ENCODE measurements at places on chromosomes 6 and 20. TPM values are rescaled to one million over a fixed set of nuclear protein-coding genes. Genes with fewer than 3 reads are reported as not detected.
A peak's percentile ranks its signal among the peaks of the same experiment; 100 is the strongest.

- peak; percentile 49 for DNase-seq
Measured at GRCh38 chr6:13201336-13201735, 127.0 kb downstream of the TBC1D7 start.

GRCh38 chr20:2747676-2748235, 52.7 kb downstream of the CPXM1 start:
- DNase-seq: peak; percentile 8

DNA sequence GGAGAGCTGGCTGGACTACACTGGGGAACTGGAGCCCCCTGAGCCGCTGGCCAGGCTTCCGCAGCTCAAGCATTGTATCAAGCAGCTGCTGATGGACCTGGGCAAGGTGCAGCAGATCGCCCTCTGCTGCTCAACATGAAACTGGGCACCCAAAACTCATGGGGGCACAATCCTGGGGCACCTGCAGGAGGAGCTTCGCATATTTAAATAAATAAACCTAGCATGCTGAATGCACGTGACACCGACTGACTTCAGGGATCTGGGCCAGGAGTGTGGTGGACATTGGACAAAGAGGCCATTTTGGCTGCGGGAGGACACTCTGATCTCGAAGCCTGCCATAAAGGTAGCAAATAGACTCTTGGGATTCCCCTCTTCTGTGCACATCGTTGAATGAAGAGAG, 6.8 kb downstream of the SCAND1 start:
- no peak for DNase-seq

DNA sequence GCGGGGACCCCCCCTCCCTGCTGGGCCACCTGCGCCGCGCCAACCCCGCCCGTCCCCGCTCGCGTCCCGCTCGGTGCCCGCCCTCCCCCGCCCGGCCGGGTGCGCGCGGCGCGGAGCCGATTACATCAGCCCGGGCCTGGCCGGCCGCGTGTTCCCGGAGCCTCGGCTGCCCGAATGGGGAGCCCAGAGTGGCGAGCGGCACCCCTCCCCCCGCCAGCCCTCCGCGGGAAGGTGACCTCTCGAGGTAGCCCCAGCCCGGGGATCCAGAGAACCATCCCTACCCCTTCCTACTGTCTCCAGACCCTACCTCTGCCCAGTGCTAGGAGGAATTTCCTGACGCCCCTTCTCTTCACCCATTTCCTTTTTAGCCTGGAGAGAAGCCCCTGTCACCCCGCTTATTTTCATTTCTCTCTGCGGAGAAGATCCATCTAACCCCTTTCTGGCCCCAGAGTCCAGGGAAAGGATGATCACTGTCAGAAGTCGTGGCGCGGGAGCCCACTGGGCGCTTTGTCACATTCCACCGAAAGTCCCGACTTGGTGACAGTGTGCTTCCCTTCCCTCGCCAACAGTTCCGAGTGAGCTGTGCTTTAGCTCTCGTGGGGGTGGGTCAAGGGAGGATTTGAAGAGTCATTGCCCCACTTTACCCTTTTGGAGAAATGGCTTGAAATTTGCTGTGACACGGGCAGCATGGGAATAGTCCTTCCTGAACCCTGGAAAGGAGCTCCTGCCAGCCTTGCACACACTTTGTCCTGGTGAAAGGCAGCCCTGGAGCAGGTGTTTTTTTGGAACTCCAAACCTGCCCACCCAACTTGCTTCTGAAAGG, 2.1 kb downstream of the VEGFA start:
- DNase-seq: peak; percentile 90

GRCh38 chr20:53034899-53035298, 62.7 kb downstream of the TSHZ2 start:
- no peak for DNase-seq

GRCh38 chr20:10359621-10360040, 74.4 kb downstream of the MKKS start:
- no peak for DNase-seq

DNA sequence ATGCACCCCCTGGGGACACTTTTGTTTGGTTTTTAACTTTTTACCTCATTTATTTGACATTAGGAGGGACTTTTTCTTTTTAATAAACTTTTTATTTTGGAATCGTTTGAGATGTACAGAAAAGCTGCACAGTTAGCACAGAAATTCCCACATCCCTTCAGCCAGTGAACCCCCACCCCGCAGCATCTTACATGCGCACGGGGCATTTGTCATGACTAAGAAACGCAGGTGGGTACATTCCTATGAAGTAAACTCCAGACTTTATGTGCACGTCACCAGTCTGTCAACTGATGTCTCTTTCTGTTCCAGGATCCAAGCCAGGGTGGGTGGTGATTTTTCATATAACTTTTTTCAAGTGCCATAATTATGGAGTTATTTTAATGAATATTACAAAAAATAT, 4.9 kb upstream of the ZNF831 start:
- DNase-seq: no peak

DNA sequence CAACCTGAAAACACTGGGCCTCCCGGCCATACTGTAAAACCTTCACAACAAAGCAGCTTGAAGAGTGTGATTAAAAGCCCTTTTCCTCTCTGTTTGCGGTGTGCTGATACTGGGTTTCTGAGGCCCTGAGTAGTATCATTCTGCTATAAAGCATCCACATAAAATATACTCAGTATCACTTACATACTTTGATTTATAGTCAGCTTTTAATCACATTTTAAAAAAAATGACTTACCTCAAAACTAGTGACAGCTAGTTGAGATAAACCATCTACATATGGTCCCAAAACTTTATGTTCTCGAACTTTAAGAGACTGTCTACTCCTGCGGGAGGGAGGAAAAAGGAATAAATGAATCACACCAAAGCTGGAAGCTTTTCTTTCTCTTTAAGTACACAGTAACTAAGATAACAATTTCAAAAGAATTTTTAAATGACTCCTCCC, 135.7 kb downstream of the KIF13A start:
- no peak for DNase-seq

GRCh38 chr20:8133310-8133768, 1.3 kb downstream of the PLCB1 start:
- DNase-seq: no peak

DNA sequence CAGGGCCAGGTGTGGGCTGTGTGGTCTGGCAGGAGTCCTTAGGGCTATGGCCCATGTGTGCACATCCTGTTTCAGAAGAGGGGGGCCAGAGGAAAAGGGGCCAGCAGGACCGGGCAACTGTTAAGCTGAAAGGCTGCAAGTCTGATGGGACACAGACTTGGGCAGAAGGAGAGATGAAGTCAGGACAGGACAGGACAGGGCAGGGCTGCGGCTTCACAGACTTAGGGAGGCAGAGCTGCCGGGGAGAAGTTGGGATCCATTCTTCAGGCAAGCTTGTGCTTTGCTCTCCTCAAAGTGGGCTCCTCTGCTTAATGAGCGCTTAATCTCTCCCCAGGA, 28.7 kb downstream of the MOCS1 start:
- no peak for DNase-seq

GRCh38 chr6:16334671-16335070, 96.3 kb downstream of the GMPR start:
- DNase-seq: no peak

DNA sequence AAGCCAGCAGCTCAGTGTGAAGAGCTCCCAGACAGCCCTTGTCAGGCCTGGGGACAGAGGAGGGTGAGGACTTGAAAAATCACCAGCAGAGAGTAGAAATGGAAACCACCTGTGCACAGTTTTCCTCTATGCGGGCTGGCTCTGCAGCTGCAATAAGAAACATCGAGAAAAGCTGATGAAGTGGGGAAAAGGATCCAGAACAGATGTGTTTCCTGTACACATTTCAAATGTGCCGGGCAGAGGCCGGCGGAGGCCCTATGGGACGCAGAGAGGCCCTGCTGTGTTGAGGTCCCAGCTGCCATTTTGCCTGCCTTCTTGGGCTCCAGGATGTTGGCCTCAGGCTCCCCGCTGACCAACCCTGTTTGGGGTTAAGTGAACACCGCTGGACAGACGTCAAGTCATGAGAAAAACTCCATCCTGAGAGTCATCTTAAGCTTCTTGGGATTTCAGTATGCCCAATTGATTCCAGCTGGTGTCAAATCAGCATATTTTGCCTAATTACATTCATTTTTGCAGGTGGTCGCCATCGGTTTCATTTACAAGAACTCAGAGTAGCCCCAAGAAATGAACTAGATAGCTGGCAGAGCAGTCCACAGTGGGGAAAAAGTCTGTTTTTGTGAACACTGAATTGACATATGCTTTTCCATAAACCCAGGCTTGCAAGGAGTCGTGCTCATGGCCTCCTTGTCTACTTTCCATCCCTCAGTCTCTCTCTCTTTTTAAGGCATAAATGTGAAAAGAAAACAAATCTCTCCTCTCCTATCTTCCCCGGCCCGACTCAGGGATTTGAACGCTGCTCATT, 150.4 kb upstream of the PHACTR3 start:
- no peak for DNase-seq

GRCh38 chr6:169156793-169157147, 96.9 kb downstream of the THBS2 start:
- no peak for DNase-seq

DNA sequence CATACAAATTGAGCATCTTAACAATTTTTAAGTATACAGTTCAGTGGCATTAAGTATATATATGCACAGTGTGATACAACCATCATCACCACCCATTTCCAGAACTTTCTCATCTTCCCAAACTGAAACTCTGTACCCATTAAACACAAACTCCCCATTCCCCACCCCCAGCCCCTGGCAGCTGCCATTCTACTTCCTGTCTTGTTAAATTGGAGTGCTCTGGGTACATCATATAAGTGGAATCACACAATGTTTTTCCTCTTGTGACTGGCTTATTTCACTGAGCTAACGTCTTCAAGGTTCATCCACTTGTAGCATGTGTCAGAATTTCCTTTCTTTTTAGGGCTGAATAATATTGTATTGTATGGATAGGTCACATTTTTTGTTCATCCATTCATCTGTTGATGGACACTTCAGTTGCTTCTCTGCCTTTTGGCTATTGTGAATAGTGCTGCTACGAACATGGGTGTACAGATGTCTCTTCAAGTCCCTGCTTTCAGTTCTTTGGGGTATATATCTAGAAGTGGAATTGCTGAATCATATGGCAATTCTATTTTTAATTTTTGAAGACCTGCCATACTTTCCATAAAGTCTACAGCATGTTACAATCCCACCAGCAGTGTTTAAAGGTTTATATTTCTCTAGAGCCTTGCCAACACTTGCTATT, 19.6 kb upstream of the RREB1 start:
- DNase-seq: no peak

DNA sequence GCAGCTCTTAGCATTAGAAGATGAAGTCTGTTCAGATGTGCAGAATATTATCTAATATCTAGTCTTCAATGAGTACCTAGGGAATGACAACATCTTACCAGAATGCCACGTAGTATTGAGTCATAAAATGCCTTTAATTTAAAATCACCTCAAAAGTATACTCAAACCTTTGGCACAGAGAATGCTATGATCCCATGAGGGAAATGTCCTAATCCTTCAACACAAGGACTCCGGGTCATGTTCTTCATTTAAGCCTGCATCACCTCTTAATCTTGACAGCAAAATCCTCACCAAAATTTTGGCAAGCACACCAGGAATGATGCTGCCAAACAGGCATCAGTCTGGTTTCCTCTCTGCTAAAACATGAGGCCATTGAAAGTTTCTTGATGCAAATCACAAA, 23.6 kb upstream of the MARCKS start:
- no peak for DNase-seq

DNA sequence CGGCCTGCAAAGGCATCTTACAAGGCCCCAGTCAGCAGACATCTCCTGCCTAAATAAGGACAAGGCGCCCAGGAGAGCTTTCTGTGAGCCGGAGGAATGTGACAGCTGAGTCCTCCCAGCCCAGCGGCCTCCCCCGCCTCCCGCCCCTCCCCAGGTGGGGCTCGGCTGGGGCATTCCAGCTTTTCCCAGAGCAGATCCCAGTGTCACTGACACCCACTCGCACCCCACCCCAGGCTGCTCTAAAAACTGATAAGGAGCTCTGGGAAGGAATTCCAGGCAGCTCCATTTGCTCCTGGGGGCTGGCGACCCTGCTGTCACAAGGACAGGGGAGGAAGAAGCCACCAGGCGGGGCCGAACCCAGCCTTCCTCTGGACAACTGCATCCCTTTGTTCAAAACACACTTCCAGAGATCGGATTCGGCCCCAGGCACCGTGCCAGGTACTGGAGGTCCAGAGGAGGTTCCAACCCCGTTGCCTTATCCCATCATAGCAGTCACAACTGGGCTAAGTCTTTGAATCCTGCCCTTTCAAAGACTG, 49.7 kb downstream of the JPH2 start:
- no peak for DNase-seq

The C6orf58 gene
- total RNA-seq: 0.73 TPM

The HTR1E gene
- not detected for total RNA-seq

The CLIC1 gene
- 242 TPM for total RNA-seq

The IGF2R gene
- 218 TPM for total RNA-seq

The KCNK15 gene
- 17.5 TPM for total RNA-seq

The PRL gene
- not detected for total RNA-seq

The SLC4A11 gene
- 3.2 TPM for total RNA-seq

The CD24 gene
- total RNA-seq: 0.42 TPM

The CCM2L gene
- not detected for total RNA-seq

The TSPO2 gene
- total RNA-seq: not detected

The CNKSR3 gene
- total RNA-seq: 15.3 TPM

The DACT2 gene
- 1.4 TPM for total RNA-seq
